ENCODE measurements at places on chromosomes 5 and 9.
A peak's percentile ranks its signal among the peaks of the same experiment; 100 is the strongest.

GRCh38 chr9:70324963-70325362 is 66.2 kb downstream of the SMC5 start:
- DNase-seq: no peak

DNA sequence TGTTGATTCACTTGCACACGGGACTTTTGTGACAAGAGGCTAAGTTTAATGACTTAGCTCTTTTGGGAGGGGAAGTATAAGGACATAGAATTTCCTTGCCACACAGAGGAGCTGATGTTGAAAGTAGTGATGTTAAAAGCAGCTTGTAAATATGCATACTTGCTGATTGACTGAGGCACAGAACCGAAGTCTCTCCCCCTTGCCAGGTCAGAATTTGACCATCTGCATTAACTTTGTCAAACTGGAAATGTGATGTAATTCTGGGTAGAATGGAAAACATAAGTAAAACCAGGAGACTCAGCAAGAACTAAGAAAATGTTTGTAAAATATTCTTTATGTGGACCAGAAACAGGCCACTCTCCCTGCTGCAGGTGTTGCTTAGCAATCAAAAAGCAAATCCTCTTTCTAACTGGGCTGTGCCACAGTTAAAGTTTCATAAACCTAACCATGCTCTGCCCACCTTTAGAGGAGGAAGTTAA is 284.2 kb downstream of the NR3C1 start:
- DNase-seq: no peak

DNA sequence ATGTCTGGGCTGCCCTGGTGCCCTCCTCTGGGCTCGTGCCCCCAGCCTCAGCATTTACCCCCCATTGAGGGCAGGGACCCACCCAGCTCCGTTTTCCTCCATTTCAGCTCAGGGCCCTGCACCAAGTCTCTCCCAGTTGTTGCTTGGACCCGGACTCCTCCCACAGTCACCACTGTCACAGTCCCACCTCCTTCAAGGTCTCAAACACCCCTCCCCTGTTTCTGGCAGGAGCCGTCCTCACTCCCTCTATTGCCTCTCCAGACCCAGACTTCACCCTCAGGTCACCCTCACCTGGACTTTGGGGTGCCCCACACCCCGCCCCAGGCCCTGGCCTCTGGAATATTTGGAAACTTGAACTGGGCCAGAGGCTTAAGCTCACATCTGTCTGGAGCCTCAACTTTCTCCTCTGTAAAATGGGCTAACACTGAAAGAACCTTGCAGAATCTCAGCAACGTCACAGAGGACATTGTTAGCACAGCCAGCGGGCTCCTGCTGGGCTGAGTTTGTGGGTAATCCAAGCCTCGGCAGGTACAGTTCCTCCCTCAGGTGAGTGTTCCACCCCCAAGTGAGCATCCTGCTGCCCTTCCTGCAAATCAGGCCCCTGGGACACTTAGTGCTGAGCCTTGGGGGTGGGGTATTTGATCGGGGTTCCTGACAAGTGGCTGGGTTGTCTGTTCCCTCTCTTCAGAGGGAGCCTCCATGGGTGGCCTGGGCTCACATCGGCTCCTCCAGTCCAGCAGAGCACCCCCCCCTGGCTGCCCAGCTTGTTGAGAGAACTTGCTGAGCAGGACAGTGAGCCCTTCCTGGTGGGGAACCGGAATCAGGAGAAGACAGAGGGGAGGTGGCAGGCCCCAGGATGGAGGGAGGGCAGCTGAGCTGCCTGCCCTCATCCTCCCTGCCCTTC is 130.1 kb downstream of the C9orf50 start:
- no peak for DNase-seq

GRCh38 chr9:131407717-131408195 is 13.9 kb downstream of the PRRC2B start:
- DNase-seq: no peak

DNA sequence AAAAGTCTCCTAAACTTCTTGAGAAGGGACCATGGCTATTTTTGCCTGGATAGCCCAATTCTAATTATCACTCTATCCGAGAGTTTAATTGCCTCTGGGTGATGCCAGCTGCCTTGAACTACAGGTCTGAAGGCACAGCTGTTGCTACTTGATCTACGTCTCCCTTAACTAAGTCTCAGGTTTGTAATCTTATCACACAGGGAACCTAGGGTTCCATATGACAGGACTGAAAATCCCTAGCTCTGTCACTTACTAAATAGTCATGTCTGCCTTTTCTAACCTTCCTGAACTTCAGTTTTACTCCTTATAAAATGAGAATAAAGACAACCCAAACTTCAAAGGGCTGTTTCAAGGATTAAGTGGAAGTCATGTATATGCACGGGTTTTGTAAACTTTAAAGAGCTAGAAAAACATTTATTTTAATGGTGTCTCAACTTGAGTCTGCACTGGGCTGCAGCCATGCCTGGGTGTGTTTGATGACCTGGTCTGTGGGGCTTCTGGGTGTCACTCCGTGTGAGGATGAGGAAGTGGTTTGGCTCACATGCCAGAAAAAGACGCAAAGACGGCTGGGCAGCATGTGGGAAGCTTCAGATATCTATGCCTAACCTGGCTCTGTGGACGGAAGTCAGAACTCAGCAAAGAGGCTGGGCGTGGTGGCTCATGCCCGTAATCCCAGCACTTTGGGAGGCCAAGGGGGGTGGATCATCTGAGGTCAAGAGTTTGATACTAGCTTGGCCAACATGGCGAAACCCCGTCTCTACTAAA is 129.3 kb upstream of the SLC44A1 start:
- no peak for DNase-seq

- DNase-seq: no peak
Observed at GRCh38 chr9:129323999-129324553, 146.0 kb upstream of the IER5L start.

- DNase-seq: no peak
Observed at GRCh38 chr9:94018628-94019027, 63.5 kb upstream of the BARX1 start.

GRCh38 chr5:41191249-41191648 is 22.1 kb downstream of the C6 start:
- DNase-seq: no peak

GRCh38 chr5:117425163-117425562 is 850.5 kb upstream of the SEMA6A start:
- DNase-seq: no peak

GRCh38 chr5:82142928-82143577 is 135.1 kb downstream of the RPS23 start:
- no peak for DNase-seq

GRCh38 chr5:79513704-79514390 is at the start of gene HOMER1:
HOMER1 (minus strand) TSS chr5:79514134; CDS start chr5:79512774, 1,360 bp downstream.
- DNase-seq: peak; percentile 74

- no peak for DNase-seq
Observed at GRCh38 chr9:129606161-129607026, 14.5 kb downstream of the C9orf50 start.

GRCh38 chr9:4382722-4383317 is 83.0 kb upstream of the GLIS3 start:
- peak; percentile 31 for DNase-seq

DNA sequence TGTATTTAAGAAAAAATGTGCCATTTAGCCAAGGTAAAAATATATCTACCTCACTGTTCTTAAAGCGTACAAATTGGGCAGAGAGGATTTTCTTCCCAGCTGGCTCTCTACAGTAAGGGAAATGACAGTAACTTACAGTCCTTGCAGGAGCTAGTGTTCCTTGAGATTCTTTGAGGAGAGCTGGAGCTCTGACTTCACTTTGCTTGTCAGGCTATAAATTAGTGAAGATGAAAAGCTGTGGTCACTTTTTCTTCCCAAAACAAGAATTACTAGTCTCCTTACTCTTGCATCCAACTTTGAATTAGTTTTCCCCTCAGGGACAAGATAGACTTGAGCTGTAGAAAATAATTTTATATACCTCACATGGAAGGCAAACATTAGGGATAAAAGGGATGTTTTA is 129.9 kb downstream of the ZSWIM6 start:
- no peak for DNase-seq

DNA sequence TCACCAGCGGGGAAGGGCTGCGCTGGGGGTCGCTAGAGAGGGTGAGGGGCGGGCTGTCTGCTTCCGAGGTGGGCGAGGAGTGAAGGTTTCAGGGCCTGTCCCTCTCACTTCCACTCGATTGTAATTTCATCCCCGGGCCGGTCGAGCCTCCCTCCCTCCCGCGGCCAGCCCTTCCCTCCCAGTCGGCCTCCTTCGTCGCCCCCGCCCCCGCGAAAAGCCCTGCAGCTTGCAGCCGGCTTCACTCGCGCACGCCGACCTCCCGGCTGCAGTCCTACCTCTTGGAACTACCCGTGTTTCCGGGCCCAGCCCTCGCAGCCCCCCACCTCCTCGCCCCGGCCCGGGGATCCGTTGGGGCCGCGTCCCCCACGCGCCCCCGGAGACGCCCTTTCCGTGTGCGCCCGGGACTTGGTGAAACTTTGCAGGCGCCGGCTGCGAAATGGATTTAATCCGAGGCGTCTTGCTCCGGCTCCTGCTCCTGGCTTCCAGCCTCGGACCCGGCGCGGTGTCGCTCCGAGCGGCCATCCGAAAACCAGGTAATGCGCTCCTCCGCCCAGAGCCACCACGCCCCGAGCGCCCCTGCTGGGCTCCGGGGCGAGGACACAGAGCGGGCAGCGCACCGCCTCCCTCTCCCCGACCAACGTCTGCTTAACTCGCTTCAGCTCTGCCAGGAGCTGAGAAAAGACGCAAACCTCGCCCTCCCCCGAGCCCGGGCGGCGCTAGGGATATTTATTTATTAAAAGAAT is at the start of gene EGFLAM:
Gene EGFLAM, plus strand, starts transcription at position 241 of the 743 bp plus-strand sequence. Its CDS starts 196 bp downstream, at position 437.
- DNase-seq: no peak

DNA sequence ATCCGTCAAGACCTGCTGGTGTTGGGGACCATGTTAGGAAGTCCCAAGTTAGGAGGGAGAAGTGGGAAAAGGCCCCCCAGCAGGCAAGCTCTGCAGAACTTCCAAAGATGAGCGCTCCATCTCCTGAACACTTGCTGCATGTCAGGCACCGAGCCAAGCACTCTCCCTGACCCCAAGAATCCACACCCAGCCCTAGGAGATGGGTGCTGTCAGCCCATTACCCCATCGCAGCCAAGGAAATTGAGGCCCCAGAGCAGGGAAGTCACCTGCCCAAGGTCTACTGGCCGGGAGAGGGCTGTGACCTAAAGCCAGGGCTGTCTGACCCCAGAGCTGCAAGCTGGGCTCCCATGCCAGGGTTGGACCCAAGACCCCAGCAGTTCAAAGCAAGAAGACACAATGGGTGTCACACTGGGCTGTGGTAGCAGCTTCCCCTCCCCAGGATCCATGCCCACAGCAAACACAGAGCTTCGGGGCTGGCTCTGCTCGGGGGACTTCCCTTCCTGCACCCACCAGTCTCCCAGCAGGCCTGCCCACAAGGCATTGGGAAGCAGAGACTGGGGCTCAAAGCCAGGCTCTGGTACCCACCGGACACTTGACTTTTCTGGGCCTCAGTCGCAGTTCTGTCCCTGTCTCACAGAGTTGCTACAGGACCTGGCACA is 13.5 kb downstream of the EEIG1 start:
- DNase-seq: no peak

- DNase-seq: no peak
Observed at GRCh38 chr5:40555886-40556285, 123.8 kb upstream of the PTGER4 start.

- DNase-seq: no peak
Observed at GRCh38 chr5:115578657-115579056, 23.6 kb downstream of the TICAM2 start.

DNA sequence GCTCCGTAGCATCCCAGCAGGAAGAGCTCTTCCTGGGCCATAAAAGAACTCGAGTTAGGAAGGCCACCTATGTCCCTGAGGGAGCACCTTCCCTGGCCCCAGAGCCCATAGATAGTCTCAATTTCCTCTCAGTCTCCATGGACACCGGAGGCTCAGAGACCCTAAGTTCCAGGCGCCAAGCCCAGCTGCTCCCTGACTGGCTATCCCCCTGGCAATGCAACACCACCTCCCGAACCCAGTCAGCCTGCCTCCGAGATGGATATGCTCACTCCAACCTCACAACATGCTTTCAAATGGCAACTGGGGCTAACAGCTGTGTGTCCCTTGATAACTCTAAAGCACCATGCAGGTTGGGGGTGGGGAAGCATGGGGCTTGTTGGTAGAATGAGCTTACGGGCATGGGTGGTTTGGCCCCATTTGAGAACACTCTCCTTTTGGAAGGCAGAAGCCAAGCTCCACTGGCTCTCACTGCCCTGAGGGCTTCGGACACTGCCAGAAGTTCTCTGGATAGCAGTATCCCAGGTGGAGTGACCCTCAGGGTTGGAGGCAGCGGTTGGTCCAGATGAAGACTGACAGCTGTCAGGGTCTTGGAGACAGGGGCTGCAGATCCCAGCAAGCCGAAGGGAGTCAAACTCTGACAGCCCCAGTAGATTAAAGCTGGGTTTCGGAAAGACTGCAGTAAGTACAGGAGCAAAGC is 165.3 kb downstream of the PAX5 start:
- DNase-seq: no peak

DNA sequence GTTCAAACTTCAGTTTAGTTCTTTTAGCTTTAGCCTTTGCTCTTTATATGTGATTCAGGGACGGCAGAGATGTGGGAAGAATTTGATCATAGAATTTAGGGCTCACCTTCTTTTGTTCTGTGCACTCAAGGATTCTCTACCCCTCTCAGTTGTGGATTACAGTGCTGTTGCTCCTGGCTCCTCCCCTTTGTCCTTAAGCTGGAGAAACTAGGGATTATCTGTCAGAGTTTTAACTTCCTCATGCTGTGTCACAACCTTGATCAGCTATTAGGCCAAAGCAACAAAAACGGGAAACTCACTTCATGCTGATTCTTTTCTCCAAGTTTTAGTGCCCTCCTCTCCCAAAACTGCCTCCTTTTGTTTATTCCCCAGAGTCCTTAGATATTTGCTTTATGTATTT is 13.0 kb upstream of the PCDHAC2 start:
- DNase-seq: no peak

GRCh38 chr5:132485641-132486317 is 4.8 kb downstream of the IRF1 start:
- no peak for DNase-seq

DNA sequence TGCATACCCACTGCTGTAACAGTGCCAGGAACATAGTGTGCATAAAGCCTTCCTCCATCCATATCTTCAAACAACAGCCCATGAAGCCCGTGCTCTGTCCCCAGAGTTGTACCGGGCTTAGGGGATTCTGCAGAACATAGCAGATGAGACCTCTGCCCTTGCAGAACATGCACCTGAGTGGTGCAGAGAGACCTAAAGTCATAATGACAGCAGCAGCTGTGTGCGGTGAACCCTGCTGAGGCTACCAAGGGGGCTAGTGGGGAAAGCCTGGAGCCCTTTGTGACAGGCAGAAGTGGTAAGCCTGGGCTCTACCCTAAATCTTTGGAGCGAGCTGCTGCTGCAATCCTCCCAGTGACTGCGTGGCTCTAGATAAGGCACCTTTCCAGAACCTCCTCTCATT is 32.2 kb upstream of the BRD3 start:
- no peak for DNase-seq

GRCh38 chr9:134612309-134612708 is 29.3 kb upstream of the COL5A1 start:
- no peak for DNase-seq

DNA sequence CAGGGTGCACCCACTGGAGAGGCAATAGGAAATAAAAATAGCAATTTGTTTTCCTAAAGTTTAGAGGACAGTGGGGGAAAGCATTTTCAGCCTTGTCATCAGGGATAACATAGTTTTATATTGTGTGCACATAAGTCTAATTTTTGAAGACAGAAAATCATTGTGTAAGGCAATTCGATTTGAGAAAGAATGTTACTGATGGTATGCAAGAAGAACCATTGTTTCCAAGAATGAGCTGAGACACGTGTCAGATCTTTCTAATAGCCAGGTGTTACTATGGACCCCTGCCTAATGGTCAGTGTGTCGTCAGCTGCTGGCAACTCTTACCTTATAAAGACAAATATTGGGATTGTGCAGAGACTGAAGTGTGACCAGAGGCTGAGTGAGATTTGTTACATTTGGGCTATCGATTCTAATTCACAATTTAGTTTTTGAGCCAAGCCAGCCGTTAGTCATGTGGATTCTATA is 67.1 kb upstream of the PPP2R2B start:
- DNase-seq: no peak

Data from putamen (tissue), 1 donor.